ENCODE measurements at places on chromosomes 4 and X. TPM values are rescaled to one million over a fixed set of nuclear protein-coding genes. Genes with fewer than 3 reads are reported as not detected.

DNA sequence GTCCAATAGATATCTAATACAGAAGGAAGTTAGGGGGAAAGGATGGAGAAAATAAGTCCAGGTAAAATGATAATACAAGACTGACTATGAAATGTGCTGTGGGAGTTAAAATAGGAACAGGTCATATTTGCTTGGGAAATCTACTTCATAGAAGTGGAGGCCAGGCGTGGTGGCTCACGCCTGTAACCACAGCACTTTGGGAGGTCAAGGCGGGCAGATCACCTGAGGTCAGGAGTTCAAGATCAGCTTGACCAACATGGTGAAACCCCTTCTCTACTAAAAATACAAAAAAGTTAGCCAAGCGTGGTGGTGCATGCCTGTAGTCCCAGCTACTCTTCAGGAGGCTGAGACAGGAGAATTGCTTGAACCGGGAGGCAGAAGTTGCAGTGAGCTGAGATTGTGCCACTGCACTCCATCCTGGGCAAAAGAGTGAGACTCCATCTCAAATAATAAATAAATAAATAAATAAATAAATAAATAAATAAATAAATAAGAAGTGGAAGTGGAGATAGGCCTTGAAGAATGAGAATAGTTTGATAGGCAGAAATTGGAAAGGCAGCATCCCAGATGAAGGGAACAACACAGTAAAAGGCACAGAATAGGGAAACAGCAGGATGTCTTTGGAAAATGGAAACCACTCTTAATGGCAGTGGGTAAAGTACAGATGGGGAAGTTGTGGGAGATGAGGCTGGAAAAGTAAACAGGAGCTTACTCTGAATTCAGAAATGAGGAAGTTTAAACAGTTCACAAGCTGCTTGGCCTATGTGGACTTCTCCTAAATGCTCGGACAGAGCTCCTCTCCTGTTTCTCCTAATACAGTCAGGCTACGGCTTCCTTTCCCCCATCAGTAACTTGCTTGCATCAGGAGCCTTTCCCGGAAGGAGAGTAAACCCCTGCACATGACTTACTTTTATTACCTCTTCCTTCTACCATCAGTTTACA lies 15.1 kb upstream of the GK start:
- no peaks in the 10 kb centered on the region for H3K4me1 ChIP-seq
- no peak for DNase-seq
- no peaks in the 10 kb centered on the region for H3K36me3 ChIP-seq
- H3K27ac ChIP-seq = no peak overlapping the region

GRCh38 chr4:100367451-100367850 lies 150.4 kb downstream of the EMCN start:
- H3K36me3 ChIP-seq = no peaks in the 10 kb centered on the region
- no peak overlapping the region for H3K4me3 ChIP-seq
- no peak overlapping the region for H3K27ac ChIP-seq
- DNase-seq = no peak
- no peaks in the 10 kb centered on the region for H3K4me1 ChIP-seq

DNA sequence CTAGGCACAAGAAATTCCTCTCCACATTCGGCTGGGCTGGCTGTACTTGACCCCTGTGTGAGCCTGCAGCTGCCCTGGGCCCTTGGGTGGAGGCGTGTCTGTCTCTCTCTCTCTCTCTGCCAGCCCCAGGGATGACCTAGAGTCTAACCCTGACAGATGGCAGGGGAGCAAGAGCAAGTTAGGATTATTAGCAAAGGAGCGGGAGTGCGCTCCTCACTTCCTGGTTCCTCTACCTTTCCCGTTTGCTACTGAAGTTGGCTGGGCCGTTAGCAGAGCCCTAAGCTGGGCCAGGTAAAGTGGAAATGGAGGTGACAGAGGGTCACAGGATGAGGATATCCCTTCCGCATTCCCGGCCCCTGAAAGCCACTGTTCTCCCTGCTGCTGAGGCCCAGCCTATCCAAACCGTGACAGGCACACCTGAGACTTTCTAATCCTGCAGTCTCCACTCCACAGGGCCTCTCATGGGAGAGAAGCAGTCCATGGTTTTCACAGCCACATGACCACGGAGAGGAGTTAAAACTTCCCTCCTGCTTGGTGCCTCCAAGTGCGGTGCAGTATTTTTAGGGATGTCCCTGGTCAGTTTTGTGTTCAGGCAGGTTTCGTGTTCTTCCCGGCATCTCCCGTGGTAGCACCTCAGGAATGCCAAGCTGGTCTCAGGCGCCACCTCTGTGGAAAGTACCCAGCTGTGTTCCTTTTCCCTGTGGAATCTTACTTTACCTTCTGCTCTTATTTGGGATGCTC lies 79.3 kb downstream of the CLDN22 start:
- H3K27me3 ChIP-seq = no peaks in the 10 kb centered on the region
- H3K4me3 ChIP-seq = no peak overlapping the region
- H3K4me1 ChIP-seq = peaks cover 4% of the 10 kb centered on the region
- H3K27ac ChIP-seq = no peak overlapping the region
- no peaks in the 10 kb centered on the region for H3K36me3 ChIP-seq

DNA sequence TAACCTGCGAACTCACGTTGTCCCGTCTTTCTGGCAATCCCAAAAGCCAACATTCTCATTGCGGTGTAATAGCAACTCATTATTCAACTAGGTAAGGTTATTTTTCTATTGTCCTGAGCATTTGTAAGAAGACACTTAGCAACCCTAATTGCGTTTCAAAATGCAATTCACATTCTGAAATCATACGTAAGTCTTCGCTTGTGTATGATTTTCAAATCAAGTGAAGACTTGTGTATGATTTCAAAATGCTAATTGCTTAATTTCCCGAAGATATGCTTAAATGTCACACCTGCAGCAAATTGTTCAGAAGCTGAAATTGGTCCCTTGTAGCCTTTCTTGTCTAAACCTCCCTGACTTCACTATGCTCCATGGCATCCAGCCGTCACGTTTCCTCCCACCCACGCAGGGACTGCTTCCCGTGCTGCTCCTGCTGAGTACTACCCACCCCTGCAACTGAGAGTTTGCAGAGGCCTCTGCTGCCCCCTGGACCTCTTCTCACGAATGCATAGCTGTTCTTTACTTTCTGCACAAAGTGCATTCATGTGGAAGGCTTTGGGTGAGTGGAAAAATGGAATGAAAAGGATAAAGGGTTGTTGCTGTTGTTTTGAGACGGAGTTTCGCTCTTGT lies 40.8 kb upstream of the CLDN24 start:
- H3K27ac ChIP-seq = no peak overlapping the region
- no peak for DNase-seq
- no peak overlapping the region for H3K4me3 ChIP-seq
- no peaks in the 10 kb centered on the region for H3K4me1 ChIP-seq
- H3K36me3 ChIP-seq = no peaks in the 10 kb centered on the region

- no peak overlapping the region for H3K27ac ChIP-seq
- H3K36me3 ChIP-seq = no peaks in the 10 kb centered on the region
- no peak overlapping the region for H3K4me3 ChIP-seq
- DNase-seq = no peak
Measured at GRCh38 chr4:100288161-100288560, 97.9 kb upstream of the DDIT4L start.

The PASD1 gene
- not detected for total RNA-seq

DNA sequence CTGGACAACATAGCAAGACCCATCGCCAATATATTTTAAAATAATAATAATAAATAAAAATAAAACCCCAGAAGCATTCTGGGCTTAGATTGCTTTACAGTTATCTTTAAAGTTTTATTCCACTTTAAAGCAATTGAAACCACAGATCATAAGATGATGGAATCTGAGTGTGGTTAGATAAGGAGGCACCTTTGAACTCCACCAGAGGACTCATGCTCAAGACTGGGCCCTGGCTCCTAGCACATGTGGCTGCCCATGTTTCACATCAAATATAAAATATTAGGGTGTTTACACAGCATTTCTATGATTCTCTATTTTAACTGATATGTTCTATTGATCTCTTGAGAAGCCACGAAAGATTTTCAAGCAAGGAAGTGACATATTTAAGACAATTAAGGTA lies 52.6 kb upstream of the BBS12 start:
- no peaks in the 10 kb centered on the region for H3K4me1 ChIP-seq
- H3K4me3 ChIP-seq = no peak overlapping the region
- no peak overlapping the region for H3K27ac ChIP-seq
- H3K36me3 ChIP-seq = no peaks in the 10 kb centered on the region
- no peaks in the 10 kb centered on the region for H3K27me3 ChIP-seq

The MAGEA6 gene
- total RNA-seq = not detected

DNA sequence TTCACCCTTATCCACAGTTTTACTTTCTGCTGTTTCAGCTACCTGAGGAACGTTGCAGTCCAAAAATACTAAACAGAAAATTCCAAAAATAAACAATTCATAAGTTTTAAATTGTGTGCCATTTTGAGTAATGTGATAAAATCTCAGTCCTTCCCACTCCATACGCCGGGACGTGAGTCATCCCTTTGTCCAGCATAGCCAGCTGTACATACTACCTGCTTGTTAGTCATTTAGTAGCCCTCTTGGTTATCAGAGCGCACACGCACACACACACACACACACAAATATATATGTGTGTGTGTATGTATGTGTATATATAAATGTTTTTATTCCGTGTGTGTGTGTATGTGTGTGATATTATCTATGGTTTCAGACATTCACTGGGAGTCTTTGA lies 4.8 kb upstream of the CCSER1 start:
- H3K27ac ChIP-seq = no peak overlapping the region
- no peaks in the 10 kb centered on the region for H3K27me3 ChIP-seq
- no peak for DNase-seq
- no peaks in the 10 kb centered on the region for H3K4me1 ChIP-seq
- H3K4me3 ChIP-seq = no peak overlapping the region
- H3K36me3 ChIP-seq = no peaks in the 10 kb centered on the region

The SLC6A14 gene
- total RNA-seq = not detected

The CLDN34 gene
- total RNA-seq = not detected

The SCRG1 gene
- total RNA-seq = not detected

The RNF212 gene
- total RNA-seq = not detected

- no peaks in the 10 kb centered on the region for H3K4me1 ChIP-seq
- H3K36me3 ChIP-seq = no peaks in the 10 kb centered on the region
- H3K27me3 ChIP-seq = no peaks in the 10 kb centered on the region
- H3K27ac ChIP-seq = no peak overlapping the region
Measured at GRCh38 chrX:12366440-12366839, 228.2 kb downstream of the FRMPD4 start.

The HMX1 gene
- total RNA-seq = not detected

The OTC gene
- 96.4 TPM for total RNA-seq

DNA sequence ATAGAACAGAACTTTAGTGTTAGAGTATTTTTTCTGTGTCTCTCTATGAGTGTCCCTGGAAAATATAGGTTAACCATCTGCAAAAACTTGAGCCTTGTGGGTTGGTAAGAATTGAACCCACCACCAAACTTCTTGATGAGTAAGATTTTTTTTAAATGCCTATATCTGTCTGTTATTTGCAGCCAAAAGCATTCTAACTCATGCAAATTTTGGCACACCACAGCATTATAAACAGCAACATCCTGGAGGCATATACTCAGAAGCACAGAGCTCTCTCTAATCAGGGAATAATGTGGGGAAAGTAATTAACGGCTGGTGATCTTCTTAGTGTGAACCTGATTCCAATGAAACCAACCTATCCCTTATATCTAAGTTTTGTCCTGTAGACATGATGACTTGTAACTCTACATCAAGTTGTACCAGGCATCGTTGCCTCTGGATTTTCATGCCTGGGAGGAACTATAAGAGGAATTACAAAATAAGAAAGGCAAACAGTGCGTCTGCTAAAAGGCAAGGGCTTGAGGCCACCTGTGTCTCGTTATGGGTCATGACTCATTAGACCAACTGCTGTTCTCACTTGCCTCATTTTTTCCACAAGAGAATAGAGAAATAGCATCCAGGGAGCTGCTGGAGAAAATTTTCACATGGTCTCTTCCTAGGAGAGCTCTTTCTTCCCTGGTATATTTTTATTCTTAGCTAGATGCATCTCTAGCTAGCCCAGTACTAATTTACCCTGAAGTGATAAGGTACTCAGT lies 202.4 kb downstream of the CHIC2 start:
- H3K27ac ChIP-seq = no peak overlapping the region
- no peaks in the 10 kb centered on the region for H3K36me3 ChIP-seq
- H3K27me3 ChIP-seq = no peaks in the 10 kb centered on the region
- no peak for DNase-seq

DNA sequence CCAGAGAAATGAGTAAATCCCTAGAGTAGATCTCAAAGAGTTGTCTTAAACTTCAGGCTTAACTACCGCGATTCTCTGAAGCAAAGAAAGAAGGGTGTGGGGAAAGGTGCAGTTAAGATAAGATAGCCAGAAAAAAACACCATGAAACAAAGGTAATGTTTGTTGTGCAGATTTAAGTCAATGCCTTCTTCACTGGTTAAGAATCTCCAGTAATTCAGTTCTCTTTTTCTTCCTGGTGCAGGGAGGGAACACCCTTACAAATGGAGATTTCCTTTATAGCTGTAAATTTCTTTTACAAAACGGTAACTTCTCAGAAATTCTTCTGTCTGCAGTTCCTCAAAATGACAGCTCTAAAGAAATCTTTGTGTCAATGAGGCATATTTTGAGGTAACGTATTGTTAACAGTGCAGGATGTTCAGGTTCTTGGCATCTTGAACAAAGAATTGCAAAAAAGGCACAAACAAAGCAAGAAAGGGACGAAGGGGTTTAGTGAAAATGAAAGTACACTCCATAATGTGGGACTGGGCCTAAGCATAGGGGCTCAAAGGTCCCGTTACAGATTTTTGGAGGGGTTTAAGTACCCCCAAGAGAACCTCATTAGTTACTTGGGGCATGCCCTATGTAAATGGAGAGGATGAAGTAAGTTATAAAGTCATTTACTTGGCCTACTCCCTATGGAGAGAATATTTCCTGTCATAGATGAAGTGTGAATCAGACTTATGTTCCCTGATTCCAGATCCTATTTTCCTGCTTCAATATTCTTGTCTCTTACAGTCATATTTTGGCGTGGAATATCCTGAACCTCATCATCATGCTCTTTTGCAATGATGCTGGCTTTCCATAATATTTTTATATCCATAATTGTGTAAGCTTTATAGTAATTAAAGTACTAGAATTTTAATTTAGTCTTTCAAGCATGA lies 492.0 kb downstream of the PCDH11X start:
- no peak overlapping the region for H3K27ac ChIP-seq
- no peaks in the 10 kb centered on the region for H3K4me1 ChIP-seq
- H3K27me3 ChIP-seq = no peaks in the 10 kb centered on the region

All from right lobe of liver (tissue), 6 donors.